ENCODE measurements at places on chromosomes 3 and 15.

GRCh38 chr15:59997070-59997701 is 6.9 kb upstream of the FOXB1 start:
- DNase-seq: peak; percentile 22

DNA sequence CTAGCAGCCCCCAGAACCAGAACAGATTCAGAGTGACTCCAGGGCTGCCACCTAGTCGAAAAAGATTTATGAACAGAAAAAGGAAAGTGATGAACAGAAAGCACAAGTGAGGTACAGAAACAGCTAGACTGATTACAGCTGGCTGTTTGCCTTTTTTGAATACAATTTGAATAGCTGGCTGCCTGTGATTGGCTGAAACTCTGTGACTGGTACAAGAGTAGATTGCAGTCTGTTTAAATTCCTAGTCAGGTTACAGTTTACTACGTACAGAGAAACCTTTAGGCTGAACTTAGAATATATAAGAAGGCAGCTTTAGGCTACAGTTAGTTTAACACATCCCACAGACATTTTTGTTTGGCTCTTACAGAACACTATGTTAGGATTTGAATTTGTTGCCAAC is 10.0 kb downstream of the CCDC13 start:
- no peak for DNase-seq

- no peak for DNase-seq
These were observed 64.7 kb upstream of the CFAP161 start for GRCh38 chr15:81069356-81069755.

GRCh38 chr3:169186596-169186995 is 476.9 kb downstream of the MECOM start:
- no peak for DNase-seq

DNA sequence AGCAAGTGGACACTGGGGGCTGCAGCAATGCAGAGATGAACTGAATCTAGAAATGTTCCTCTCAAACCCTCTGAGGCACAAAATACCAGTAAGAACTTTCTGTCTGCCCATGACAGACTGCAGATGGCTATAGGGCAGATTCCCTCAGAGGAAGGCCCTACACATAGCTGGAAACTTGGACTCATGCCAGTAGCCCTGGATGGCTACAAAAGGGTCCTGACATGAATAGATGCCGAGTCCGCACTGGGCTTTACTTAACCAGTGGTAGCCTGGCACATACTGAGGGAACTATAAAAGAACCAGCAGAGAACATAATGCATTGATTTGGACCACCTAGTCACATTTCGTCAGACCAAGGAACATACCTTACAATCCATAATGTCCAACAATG is 66.7 kb downstream of the C3orf80 start:
- DNase-seq: no peak

GRCh38 chr3:192514754-192515663 is 212.3 kb downstream of the FGF12 start:
- no peak for DNase-seq

GRCh38 chr3:127218454-127218922 is 25.6 kb downstream of the PRR23E start:
- no peak for DNase-seq

- DNase-seq: no peak
These were observed 5.2 kb downstream of the WDR5B start for GRCh38 chr3:122410639-122411038.

DNA sequence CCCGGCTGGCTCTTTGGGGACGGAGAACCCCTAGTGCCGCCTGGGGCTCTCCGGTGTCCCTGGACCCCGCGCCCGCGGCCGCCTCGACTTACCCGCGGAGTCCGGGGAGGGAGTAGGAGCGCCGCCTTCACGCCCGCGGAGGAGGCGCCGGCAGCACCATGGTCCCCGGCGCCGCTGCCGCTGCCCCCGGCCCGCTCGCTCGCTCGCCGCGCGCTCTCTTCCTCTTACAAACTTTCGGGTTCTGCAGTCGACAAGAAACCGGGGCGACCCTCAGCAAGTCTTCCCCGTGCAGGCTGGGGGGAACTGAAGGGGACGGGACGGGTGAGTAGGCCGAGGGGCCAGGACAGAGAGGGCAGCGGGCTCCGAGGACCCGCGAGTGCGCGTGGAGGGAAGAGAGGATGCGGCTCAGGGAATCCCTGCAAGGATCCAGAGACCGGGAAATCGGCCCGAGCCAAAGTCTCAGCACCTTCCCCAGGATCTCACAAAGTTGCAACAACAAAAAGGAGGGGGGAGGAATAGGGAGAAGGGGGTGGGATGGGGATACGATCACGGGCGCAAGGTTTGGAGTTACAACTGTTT is 2.0 kb downstream of the FOXP1 start:
- no peak for DNase-seq

GRCh38 chr3:155747946-155748290 is 3.0 kb upstream of the PLCH1 start:
- DNase-seq: no peak

GRCh38 chr3:37052860-37053259 is 59.5 kb downstream of the MLH1 start:
- no peak for DNase-seq

DNA sequence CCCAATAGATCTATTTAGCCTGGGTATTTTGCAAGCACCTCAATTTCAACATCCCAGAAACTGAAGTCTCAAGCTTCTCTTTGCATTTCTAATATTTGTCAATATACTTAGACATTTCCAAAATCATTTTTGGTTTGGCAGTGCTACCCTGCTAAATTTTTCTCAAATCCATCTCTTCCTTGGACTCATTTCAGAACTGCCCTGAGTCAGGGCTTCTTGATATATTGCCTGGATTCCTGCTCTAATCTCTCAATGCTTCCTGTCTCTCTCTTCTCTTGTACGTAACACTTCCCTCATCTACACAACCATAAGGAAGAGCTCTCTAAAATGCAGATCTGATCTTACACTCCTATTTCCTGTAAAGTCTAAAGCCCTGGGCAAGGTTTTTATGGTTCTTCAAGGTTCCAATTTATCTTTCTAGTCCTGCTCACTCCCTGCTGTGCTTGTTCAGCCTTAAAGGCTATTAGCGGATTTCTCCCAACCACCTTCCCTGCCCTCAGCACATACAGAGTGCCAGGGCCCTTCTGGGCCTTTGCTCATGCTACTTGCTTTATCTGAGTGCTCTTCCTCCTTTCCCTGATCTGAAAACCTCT is 53.0 kb upstream of the MME start:
- DNase-seq: no peak

GRCh38 chr3:36227980-36228379 is 152.3 kb upstream of the STAC start:
- no peak for DNase-seq

DNA sequence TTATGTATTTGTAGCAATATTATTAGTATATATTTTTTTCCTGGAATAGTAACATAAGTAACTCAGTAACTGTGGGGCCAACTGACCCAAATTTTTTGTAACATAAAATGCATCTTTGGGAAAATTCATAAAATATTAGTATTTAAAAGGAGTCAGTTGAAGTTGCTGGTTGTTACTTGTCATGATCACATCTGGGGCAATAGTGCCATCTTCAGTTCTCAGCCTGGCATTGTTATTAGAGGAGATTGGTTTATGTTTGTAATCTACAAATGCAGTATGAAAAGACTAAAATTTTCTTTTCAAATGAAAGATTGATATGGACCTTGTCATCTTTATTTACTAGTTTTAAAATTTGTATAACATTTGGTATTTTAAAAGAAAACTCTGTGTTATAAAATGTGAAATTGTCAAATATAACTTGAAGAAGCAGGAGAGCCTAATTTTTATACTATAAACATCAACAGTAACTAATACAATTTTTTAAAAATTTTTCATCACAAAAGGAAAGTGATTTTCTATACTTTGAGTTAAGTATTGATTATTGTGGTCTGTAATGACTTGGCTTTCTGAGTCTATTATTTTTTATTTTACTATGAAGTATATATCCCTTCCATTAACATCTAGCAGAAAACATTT is 38.8 kb upstream of the MLF1 start:
- no peak for DNase-seq

All from stimulated activated CD8-positive, alpha-beta memory T cell treated with anti-CD3 and anti-CD28 coated beads, Interleukin-4, amount 100 ng/mL, for 4 hours (primary cell).